Fibroblast of skin of back (primary cell): ENCODE measurements at places on chromosomes 2 and 18.

DNA sequence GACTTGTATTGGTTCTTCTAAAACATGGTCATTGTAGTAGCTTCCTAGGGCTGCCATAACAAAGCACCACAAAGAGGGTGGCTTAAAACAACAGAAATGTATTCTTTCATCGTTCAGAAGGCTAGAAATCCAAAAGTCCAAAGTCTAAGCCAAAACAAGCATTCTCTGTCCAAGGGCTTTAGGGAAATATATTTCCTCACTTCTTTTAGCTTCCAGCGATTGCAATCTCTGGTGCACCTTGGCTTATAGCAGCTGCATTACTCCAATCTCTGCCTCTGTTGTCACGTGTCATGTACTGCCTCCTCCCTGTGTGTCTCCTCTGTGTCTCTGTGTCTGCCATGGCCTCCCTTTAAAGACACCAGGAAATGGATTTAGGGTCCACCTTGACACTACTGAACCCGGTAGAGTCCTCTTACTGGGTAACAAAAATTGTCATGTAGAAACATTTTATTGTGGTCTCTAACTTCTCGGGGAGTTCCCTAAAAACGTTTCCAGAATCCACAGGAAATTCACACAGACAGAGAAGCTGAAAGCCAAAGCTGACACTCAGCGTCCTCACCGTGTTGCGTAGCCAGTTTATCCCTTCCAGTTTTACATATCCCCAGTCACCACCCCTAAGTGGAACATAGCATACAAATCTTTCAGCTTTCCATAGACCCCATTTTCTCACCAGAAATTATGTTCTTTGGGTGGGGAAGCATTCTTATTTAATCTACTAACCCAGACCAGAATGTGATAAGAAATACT, 20.7 kb upstream of the TTN start:
- DNase-seq, result no peak

DNA sequence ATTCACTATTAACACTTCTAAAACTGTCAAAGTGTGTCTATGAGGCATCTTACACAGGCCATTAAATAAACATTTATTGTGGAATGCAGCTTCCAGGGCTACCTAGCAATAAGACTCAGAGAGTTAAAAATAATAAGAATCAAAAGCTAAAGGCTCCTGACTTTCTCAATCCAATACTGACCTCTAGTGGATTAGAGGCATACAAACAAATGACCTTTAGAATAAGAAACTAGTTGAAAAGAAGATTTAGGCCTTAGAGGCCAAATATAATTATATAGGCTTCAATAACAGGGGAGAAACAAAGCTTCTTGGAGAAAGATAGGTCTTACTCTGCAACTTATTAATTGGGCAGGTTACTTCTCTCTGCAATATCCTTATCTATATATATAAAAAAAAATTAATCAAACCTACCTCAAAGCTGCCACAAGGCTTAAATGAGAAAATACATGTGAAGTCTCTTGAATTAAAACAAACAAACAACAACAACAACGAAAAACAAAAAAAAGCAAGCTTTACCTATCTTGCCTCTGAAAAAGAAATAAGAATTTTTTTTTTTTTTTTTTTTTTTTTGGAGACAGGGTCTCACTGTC, 246.1 kb downstream of the EXOC6B start:
- peak; percentile 70 for DNase-seq

DNA sequence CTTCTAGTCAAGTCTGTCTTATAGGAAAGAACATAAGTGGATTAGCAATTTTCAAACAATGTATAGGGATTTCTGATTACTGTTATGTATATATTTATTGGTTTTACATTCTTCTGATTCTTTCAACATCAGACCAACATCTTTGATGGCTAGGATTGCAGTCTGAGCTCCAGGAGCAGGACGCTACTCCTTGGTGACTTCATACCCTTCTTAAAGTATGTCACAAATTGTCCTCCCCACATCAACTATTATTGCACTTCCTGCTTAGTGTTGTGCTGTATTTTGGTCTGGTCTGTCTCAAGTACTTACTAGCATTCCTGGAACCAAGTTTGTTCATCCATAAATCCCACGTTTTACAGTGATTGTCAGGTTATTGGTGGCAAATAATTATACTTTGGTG, 49.0 kb downstream of the MAP2 start:
- peak; percentile 43 for DNase-seq

- DNase-seq, result no peak
These were observed 166.4 kb downstream of the TMEM18 start for GRCh38 chr2:510839-511238.

- no peak for DNase-seq
These were observed 473.3 kb upstream of the HS6ST1 start for GRCh38 chr2:128791985-128792320.

DNA sequence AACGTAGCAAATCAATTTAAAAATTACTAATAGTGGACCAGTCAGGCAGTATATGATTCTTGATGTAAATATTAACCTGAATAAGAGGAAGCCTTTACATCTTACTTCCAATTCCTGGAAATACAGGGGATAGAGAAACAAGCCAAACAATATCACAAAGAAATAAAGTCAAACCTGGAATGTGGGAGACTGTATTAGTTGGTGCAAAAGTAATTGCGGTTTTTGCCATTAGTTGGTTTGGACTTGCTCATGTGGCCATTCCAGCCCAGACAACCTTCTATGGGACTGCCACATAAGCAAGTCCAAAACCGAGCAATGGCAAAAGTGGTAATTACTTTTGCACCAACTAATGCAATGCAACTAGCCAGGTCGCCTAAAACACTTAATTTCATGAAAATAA, 38.9 kb upstream of the YES1 start:
- DNase-seq, result no peak
